ENCODE measurements at places on chromosomes 3 and 15.

- no peak for DNase-seq
Measured at GRCh38 chr3:54424292-54424691, 301.9 kb downstream of the CACNA2D3 start.

DNA sequence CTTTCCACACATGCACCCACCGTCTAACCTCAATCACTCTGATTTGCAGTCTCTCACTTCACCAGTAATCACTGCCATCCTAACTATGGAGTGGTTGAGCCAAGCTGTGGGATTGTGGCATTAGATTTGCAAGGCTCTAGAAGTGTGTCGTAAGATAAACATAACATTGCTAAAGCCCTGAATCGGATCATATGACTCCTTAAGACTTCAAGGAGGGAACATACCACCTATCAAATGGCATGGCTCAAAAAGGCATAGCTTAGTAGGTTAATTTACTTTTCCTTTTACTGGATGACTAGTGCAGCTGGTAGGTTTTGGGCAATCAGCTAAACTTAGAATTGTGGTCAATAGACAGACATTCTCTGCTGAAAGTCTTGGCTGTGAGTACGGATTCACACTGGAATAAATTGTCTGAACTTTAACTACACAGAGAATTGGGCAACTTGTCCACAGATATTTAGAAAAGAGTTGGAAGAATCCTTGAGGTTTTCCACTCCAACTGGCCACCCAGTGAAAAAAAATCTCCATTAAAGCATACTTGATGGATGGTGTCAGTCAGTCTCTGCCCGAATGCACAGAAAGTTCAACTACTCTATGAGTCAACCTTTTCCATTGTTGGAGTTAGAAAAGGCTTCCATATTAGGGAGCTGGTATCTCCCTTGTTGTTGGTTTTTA is 476.7 kb upstream of the CBLB start:
- no peak for DNase-seq

GRCh38 chr15:69530991-69531664 is 78.5 kb downstream of the RPLP1 start:
- DNase-seq, result no peak

DNA sequence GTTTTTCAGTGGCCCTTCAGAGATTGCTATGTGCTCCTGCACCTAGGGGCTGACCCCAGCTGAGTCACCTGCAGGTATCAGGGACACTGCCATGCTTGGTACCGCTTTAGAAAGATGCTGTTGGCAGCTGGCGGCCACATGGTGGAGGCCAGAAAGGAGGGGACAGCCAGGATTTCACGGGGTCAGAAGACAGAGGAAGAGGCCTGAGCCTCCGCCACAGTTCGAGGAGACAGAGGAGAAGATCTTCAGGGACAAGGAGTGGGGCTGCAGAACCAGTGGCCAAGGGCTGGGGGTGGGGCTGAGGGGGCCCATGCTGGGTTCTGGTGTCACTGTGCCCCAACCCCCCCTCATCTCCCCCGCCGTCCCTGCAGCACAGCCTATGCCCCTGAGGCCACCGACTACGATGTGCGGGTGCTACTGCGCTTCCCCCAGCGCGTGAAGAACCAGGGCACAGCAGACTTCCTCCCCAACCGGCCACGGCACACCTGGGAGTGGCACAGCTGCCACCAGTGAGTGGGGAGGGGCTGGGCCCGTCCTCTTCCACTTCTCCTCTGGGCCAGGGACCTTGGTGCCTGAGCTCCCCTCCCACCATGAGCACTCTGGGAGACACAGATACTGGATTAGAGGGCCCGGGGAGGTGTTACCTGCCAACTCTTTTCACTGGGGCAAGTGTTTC is 19.9 kb downstream of the LOXL1 start:
- no peak for DNase-seq

- no peak for DNase-seq
Measured at GRCh38 chr3:63914312-63914711, 2.1 kb upstream of the SCAANT1 start.

Measured in stimulated activated CD8-positive, alpha-beta memory T cell treated with anti-CD3 and anti-CD28 coated beads, Interleukin-2, amount 100 ng/mL, for 1 hour (primary cell).